Astrocyte (in vitro differentiated cells and primary cell): ENCODE measurements at places on chromosomes 7 and 10.
A peak's percentile ranks its signal among the peaks of the same experiment; 100 is the strongest.

- no peak for DNase-seq
Observed at GRCh38 chr7:132276234-132276630, 300.0 kb downstream of the PLXNA4 start.

DNA sequence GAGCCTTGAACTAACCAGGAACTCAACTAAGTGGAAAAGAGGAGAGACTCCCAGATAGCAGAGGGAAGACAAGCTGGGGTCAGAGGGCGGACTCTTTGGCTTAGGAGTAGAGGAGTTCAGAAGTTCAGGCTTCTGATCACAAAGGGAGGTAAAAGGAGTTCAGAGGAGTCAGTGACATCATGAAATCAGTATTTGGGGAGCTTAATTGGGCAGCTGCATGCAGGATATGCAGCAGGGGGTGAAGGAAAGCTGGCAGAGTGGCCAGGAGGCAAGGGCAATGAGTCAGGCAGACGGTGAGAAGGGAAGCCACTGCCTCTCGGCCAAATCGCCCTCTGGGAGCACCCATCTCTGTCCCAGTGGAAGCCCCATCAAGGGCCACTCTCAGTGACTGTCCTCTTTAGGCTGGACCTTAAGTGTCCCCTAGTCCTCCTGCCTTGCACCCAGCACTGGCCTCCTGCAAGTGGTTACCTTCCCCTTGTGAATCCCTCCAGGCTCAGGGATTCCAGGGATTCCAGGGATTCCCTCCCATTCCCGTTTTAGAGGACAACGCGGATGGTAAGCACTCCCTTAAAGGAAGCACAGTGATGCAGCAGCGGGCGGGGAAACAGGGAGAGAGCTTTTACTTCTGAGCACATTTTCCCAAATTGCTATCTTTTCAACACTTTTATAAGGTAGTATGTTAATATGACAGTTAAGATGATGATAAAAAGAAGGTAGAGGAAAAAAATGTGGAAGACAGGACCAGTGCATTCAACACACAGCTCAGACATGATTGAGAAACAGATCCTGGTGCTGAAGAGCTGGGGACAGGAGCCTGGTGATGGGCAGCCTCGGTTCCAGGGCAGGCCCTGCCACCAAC lies 72.6 kb downstream of the KCNMA1 start:
- DNase-seq: peak; percentile 52

- DNase-seq: peak; percentile 61
Observed at GRCh38 chr7:38215115-38215514, 37.1 kb downstream of the STARD3NL start.

GRCh38 chr10:130220251-130221185 lies 84.3 kb downstream of the GLRX3 start:
- DNase-seq: no peak

DNA sequence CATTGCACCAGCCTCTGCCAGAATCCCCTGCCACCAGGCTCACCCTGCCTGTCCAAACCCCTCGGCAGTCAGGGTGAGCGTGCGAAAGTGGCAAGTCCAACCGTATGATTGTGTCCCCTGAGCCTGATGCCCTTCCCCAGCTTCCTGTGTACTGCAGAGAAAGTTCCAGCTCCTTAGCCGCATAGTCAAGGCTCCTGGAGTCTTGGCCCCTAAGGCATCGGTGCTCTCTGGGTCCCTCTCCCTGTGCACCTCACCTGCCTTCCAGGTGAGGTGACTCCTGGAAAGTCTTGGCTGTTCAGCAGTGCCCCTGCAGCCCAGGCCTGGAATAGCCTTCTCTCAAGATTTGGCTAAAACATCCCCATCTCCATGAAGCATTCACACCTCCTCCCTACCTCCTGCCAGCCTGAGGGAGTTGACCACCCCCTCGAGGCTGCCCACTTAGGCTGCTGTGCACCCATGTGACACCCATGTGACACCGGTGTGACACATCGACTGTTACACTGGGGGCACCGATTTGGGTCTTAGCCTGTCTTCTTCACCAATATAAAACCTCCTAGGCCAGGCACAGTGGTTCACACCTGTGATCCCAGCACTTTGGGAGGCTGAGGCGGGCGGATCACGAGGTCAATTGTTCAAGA lies 56.1 kb upstream of the ELN start:
- DNase-seq: no peak

GRCh38 chr10:80400136-80400804 lies 8.1 kb upstream of the PRXL2A start:
- no peak for DNase-seq

GRCh38 chr10:102114861-102115618 lies 5.1 kb downstream of the LDB1 start:
- DNase-seq: peak; percentile 44
